ENCODE measurements at places on chromosomes 5 and 9. TPM values are rescaled to one million over a fixed set of nuclear protein-coding genes. Genes with fewer than 3 reads are reported as not detected.

Gene DBH
- not detected for total RNA-seq

Gene C1QTNF3
- total RNA-seq = 0.80 TPM

Gene LIX1
- total RNA-seq = not detected

Gene IGFBPL1
- 0.29 TPM for total RNA-seq

Gene DDX4
- total RNA-seq = not detected

Gene PPIC
- total RNA-seq = 26.3 TPM

Gene OCLN
- 13.4 TPM for total RNA-seq

Gene FOXD4L4
- total RNA-seq = 0.29 TPM

Gene ZNF883
- total RNA-seq = 0.53 TPM

Gene BARHL1
- not detected for total RNA-seq

Gene SLCO6A1
- total RNA-seq = not detected

Gene ZFP2
- total RNA-seq = 0.22 TPM

Gene PTGES
- total RNA-seq = not detected

Gene RASGRF2
- 28.9 TPM for total RNA-seq

Gene SPATA9
- not detected for total RNA-seq

Gene PPIP5K2
- total RNA-seq = 76.7 TPM

Gene ANKRD20A1
- 6.6 TPM for total RNA-seq

Gene FOXD4
- 0.27 TPM for total RNA-seq

Gene QSOX2
- 23.5 TPM for total RNA-seq

Gene F2RL2
- 0.80 TPM for total RNA-seq

Gene LCNL1
- total RNA-seq = not detected

Gene C5orf58
- not detected for total RNA-seq

Gene TERT
- total RNA-seq = under 0.01 TPM

Gene OTULIN
- total RNA-seq = 36.8 TPM

Gene SPACA9
- 2.0 TPM for total RNA-seq

Gene IL17B
- total RNA-seq = not detected

Gene ENTREP1
- total RNA-seq = 5.5 TPM

Gene OR2K2
- total RNA-seq = not detected
